ENCODE measurements at places on chromosomes 16 and 17.

- DNase-seq: no peak
These were observed 5.5 kb upstream of the MNT start for GRCh38 chr17:2406271-2406902.

GRCh38 chr17:40014375-40014980 lies 762 bp upstream of the CSF3 start:
- no peak for DNase-seq

DNA sequence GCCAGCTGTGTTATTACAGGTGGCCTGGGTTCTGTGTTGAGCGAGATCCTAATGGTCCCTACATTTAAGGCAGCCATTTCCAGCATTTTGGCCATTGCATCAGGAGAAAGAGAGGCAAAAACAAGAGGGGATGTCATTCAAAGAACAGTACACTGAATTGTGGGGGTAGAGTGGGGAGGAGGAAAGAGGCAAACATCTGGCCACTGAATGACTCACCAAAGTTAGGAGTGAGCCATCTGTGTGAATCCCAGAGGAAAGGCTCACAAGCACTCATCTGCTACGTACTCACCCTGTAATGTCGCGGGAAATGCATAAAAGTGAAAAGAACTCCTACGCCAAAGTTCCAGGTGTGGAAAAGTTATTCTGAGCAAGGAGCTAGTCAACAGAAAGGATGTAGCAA lies 16.7 kb downstream of the KRABD2 start:
- DNase-seq: no peak

- DNase-seq: no peak
These were observed 1449.7 kb downstream of the CDH8 start for GRCh38 chr16:60586493-60586892.

GRCh38 chr17:44997733-44998520 lies 29.8 kb upstream of the C1QL1 start:
- DNase-seq: no peak

- no peak for DNase-seq
These were observed 66.7 kb downstream of the RPH3AL start for GRCh38 chr17:285751-286422.

- no peak for DNase-seq
These were observed 508.0 kb downstream of the WWOX start for GRCh38 chr16:78607465-78607864.

DNA sequence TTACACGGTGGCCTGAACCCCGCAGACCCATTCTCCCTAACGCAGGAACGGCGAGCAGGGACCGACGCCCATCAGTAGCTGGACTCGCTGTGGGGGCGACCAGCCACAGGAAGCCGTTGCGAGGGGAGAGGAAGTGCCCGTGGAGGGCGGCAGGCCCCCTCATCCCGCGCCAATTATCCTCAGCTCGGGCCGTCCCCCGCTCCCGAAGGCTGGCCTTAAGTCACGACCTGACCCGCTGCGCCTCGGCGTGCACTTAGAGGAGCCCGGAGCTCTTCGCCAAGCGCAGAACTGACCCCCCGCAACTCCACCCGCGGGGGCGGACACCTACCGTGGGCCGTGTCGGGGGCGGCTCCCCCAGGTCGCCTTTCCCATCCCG lies 401 bp downstream of the ARL16 start:
- no peak for DNase-seq

DNA sequence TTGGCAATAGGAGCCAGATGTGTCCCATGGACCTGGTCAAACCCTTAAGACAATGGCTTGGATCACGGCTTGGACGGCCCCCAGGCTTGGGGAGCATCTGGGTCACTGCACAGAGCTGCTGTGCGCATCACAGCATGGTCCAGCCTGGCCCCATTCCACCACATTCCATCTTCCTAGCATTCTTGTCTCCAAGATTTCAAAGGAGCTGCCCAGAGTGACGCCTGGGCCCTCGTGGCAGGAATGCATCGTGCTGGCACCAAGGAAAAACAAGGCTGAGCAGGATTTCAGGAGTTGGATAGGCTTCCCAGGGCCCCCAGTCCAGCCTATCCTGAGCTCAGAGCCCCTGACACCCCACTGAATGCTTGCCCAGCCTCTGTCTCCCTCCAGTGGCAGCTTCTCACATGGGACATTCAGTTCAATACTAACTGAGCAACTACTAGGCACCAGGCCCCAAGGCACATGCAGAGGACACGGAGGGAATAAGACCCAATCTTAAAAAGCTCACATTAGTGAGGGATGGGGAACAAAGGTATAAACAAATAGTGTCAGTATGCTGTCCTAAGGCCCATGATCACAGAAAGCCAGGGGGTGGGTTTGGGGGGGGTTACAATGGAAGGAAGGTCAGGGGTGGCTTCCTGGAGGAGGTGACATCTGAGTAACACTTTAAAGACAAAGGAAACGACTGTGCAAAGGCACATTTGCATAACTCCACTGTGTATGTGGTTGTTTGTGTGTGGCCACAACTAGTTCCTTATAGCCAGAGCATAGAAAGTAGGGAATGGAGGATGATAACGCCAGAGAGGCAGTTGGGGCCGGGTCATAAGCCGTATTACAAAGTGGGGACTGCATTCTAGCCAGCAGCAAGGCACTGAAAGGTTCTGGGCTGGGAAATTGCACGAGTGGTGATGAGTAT lies 34.1 kb downstream of the TK2 start:
- DNase-seq: no peak

GRCh38 chr17:43733956-43734355 lies 24.6 kb downstream of the SOST start:
- DNase-seq: no peak

DNA sequence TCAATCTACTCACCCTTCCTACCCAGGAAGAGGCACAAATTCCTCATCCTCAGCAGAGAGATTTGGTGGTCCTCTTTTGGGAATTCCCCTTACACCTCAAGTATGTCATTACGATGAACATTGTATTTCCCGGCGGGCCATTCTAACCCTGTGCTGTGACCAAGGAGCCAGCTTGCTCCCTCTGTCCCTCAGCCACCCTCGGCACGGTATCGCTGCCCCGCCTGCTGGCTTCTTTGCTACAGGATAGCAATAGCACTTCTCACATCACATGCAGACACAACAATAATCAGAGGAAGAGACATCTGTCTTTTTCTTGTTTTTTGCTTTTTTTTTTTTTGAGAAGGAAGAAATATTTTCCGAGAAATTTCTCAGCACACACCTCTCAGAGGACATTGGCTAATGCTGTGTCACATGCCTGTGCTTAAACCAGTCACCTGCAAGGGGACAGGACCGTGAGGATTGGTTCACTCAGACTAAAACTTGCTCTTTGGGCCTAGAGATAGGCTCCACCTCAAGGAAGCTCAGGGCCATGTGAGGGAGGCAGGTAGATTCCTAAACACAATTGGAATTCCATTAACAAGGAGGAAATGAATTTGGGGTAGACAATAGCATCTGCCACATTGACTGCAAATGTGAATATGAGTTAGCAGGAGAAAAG lies 41.2 kb downstream of the TMC5 start:
- DNase-seq: no peak

DNA sequence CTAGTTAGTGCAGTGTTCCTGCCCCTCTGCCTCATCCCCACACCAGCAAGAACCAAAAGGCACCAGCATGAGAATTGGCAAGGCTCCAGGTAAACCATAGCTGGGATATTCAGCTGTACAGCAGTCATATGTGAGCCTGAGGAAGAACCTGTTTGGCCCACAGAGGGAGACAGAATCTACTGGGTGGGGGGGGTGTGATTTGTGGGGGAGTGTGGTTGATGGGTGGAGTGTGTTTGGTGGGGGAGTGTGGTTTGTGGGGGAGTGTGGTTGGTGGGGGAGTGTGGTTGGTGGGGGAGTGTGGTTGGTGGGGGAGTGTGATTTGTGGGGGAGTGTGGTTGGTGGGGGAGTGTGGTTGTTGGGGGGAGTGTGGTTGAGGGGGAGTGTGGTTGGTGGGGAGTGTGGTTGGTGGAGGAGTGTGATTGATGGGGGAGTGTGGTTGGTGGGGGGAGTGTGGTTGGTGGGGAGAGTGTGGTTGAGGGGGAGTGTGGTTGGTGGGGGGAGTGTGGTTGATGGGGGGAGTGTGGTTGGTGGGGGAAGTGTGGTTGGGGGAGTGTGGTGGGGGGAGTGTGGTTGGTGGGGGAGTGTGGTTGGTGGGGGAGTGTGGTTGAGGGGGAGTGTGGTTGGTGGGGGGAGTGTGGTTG lies 19.5 kb downstream of the MINK1 start:
- no peak for DNase-seq

DNA sequence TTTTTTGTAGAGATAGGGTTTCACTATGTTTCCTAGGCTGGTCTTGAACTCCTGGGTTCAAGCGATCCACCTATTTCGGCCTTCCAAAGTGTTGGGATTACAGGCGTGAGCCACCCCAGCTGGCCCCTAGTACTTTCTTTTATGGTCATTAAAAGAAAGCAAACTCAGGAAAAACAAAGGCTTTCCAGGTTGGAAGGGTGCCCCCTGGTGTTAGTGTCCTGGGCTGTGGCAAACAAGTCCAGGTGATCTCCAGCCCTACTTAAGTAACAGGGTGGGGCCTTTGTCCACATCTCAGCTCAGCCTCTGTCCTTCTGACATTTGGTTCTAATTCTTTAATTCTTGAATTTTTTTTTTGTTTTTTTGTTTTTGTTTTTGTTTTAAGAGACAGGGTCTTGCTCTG lies 6.9 kb downstream of the IGFBP4 start:
- DNase-seq: peak; percentile 28

- DNase-seq: no peak
These were observed 51.1 kb downstream of the USP43 start for GRCh38 chr17:9696279-9697044.

- DNase-seq: no peak
These were observed 8.9 kb downstream of the NHERF2 start for GRCh38 chr16:2035431-2036199.

- DNase-seq: no peak
These were observed 33.4 kb downstream of the TRAF4 start for GRCh38 chr17:28777178-28777577.

GRCh38 chr17:1256699-1257098 lies 13.5 kb upstream of the BHLHA9 start:
- no peak for DNase-seq

- DNase-seq: no peak
These were observed 1.7 kb upstream of the RAB11FIP4 start for GRCh38 chr17:31389657-31390381.

- DNase-seq: no peak
These were observed 142.1 kb downstream of the SLC39A11 start for GRCh38 chr17:72950242-72950931.

DNA sequence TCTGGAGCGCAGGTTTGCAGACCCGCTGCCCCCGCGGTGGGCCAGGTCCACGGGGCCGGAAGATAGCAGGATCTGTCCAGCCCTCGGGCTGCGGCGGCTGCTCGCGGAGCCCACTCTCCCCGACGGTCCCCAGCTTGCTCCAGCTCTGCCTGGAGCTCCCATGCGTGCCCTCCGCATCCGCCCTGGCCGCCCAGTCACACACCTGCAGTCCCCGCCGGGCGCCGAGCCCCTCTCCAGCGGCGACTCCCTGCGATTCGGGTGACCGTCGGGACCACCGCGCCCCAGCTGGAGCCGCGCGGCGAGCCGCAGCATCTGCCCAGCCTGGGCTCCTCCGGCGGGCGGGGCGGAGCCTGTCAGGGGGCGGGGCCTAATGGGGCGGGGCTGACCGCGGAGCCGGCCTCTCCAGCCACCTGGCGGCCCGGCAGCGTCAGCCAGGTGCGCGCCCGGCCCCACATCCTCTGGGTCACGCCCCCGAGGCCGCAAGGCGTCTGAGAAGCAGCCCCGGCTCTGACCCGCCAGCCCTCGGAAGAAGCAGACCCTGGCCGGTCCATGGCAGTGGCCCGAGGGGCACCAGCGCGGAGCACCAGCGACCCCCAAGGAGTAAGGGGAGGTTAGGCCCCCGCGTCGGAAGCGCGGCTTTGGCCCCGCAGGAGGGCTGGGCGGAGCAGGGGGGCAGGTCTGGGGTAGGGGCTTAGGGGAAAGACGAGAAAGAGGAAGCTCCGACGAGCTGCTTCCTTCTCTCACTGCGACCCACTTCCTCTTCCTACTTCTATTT lies at the start of gene PIK3R5:
Gene PIK3R5 (minus strand): TSS at position 314 of the 775 bp plus-strand sequence. CDS start 54,213 bp downstream, outside the sequence.
- peak; percentile 69 for DNase-seq

DNA sequence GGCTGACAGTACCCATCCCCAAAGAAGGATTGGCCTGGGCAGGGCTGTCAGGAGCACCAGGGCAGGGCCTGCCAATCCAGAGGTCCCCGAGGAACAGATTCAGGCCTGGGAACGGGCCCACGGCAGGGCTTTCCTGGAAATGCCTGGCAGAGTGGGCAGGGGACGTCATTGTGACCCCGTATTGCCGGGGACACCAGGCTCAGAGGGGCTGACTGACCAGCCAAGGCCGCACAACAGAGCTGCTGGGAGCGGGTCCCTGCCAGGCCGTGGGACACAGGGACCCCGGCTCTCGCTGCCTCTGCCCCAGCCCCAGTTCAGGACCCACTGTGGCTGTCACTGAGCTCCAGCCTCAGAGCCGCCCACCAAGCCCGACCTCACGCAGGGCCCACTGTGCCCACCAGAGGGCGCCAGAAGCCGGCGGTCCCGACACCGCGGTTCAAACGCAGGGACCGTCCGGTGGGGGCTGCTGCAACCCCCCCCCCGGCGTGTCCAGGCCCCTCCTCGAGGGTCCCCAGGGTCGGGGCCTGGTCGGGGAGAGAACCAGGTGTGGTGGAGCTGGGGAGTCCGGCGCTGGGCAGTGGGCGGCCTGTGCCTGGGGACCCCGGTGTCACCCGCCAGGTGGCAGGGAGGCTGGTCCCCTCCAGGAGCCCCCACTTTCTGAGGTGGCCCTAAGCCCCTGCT lies 15.2 kb upstream of the SSTR5 start:
- peak; percentile 51 for DNase-seq

DNA sequence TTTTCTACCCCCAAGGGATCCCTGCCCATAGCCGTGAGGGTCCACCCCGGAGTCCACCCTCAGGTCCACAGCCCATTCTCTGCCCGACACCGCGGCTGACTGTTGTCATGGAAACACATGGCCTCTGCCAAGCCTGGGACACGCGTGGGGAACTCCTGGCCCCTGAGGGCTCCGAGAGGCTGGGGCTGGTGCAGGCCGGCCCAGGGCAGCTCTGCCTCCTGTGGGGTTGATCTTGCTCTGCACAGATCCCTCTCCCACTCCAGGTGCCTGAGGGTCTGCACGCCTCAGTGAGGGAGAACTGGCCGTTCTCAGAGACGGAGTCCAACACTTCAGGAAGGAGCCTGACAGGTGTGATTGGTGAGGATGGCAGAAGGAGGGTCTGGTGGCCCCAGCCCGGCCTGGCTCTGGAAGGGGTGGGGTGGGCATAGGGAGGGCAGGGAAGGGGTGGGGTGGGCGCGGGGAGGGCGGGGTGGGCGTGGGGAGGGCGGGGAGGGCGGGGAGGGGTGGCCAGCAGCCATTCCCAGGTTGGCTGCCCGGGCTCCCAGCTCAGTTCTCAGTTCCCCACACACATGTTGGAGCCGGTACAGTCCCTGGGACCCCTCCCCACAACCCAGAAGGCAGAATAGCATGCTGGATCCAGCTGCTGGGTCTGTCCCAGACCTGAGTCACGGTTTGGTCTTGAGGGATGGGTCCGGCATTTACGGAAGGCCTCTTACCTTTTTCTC lies 6.4 kb downstream of the MRPL28 start:
- no peak for DNase-seq

DNA sequence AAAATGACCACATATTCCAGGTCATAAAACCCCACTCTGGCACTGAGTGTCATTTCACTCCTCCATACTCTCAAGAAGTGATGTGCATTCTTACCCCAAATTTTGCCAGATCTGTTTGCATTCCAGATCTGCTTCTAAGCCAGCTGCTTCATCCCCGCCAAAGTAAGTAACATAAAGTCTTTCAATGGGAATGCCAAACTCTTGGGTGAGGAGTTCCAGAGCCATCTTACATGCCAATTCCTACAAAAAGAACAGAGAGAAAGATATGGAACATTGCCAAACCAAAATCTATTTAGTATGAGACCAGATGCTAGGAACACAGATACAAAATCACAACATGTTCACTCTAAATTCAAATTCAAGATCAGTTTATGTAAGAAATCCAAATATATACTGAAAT lies 12.9 kb downstream of the AARS1 start:
- no peak for DNase-seq
